AG09319 (cell line): ENCODE measurements at places on chromosomes 16 and 17.
A peak's percentile ranks its signal among the peaks of the same experiment; 100 is the strongest.

GRCh38 chr17:13597723-13598347, 3.9 kb downstream of the HS3ST3A1 start:
- peak; percentile 42 for DNase-seq

- DNase-seq = no peak
Observed at GRCh38 chr17:50916708-50917417, 50.7 kb upstream of the TOB1 start.

DNA sequence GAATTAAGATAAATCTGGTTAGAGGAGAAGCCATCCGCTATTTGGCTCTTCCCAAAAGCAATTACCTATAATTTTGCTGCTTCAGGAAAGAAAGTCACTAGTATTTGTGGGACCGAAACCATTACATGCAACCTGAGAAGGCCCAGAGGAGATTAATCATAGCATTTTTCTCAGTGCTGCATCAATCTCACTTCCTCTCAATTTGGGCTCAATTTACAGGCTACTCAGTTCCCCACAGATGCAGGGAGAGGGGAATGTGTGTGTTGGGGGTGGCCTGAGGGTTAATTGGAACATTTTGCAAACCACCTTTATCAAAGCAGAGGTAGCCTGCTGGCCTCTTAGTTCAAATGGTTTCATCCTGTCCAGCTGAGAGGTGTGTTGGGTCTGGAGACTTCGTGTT, 394.7 kb upstream of the ASIC2 start:
- DNase-seq = no peak

DNA sequence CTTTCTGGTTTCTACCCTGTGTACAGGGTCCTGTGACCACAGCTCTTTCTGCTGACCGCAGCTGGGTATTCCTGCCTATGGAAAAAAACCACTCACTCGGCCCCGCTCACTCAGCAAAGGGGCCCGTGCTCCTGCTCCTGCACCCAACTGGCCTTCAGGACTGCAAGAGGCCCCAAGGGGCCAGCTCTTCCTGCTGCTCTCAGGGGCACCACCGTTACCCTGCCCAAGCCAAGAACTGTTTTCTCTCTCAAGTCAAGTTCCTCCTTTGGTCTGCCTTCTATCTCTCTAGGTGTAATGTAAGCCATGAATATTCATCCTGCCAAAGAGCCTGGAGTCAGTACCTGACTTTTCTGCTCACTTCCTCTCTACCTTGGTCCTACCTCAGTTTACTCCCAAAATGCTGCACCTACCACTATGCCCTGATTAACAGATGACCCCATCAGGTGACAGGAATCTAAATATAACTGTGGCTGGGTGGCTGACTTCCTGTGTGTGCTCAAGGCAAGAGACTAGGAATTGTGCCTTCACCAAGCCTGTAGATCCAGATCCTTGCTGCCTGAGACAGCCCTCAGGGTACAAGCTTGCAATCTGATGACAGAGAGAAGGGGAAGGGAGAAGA, 20.4 kb upstream of the SCIMP start:
- no peak for DNase-seq
